ENCODE measurements at places on chromosomes 16 and 17. TPM values are rescaled to one million over a fixed set of nuclear protein-coding genes. Genes with fewer than 3 reads are reported as not detected.

GRCh38 chr17:68418876-68419275, 38.4 kb downstream of the WIPI1 start:
- no peak overlapping the region for H3K4me3 ChIP-seq
- H3K27ac ChIP-seq = no peak overlapping the region
- no peak for DNase-seq
- no peaks in the 10 kb centered on the region for H3K27me3 ChIP-seq

- no peak overlapping the region for H3K27ac ChIP-seq
- H3K4me3 ChIP-seq = no peak overlapping the region
- peaks cover 18% of the 10 kb centered on the region for H3K27me3 ChIP-seq
- peaks cover under 1% of the 10 kb centered on the region for H3K4me1 ChIP-seq
Observed at GRCh38 chr16:15829460-15829859, 27.4 kb downstream of the MYH11 start.

DNA sequence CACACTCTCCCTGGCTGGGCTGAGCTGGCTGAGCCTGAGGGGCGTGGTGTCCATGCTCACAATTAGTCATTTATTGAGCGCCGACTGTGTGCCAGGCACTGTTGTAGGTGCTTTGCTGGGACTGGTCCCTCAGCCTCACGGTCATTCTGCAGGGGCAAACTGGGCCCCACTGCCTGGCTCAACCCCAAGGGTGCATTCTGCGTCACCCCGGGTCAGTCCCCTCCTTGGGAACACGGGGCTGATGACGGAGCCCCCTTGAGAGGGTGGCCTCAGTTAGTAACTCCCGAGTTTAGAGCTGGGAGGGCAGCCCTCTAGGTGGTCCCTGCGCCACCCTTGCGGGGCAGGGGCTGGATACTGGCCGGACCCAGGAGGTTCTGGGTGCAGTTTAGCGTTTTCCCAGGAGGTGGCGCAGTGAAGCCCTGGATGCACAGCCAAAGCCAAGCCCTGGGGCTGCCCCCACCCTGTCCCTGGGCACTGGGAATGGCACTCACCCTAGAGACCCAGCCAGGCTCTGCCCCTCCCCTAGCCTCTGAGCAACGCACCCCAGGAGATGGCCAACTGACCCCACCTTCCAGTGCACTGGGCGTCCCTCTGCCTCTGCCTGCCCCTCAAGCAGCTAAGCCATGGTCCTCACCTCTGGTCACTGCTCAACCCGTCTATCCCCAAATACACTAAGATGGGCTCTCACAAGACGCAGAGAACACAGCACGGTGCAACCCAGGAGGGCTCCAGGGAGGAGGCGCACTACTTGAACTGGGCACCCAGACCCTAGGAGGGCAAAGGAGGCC, 243.2 kb upstream of the GSE1 start:
- no peak overlapping the region for H3K4me3 ChIP-seq
- no peak overlapping the region for H3K27ac ChIP-seq
- H3K4me1 ChIP-seq = peaks cover 11% of the 10 kb centered on the region
- DNase-seq = peak; percentile 58
- no peaks in the 10 kb centered on the region for H3K36me3 ChIP-seq
- no peaks in the 10 kb centered on the region for H3K27me3 ChIP-seq

DNA sequence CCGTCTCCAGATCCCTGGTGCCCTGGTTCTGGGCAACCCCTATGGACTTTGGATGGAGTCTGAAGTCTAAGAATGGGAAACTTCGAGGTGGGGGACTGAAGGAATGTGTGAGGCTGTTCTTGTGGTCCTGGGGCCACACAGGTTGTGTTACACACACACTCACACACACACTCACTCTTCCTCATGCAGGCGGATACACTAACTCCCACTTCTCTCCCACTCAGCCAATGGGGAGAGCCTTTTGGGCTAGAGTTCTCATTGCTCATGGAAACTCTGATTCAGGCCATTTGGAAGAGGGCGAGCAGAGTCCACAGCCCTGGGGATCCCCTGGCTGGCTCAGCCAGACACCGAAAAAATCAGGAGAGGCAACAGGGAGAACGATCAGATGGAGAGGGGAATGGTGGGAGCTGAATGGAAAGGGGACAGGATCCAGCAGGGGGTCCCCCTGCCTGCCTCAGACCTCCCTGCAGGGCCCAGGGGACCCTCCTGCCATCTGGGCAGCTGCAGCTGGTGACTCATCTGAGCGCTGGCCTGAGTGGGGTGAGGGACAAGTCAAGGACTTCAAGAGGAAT, 9.1 kb downstream of the IGFBP4 start:
- H3K4me1 ChIP-seq = peaks cover 19% of the 10 kb centered on the region
- H3K36me3 ChIP-seq = no peaks in the 10 kb centered on the region
- H3K27ac ChIP-seq = no peak overlapping the region
- no peak overlapping the region for H3K4me3 ChIP-seq
- H3K27me3 ChIP-seq = peaks cover 7% of the 10 kb centered on the region

DNA sequence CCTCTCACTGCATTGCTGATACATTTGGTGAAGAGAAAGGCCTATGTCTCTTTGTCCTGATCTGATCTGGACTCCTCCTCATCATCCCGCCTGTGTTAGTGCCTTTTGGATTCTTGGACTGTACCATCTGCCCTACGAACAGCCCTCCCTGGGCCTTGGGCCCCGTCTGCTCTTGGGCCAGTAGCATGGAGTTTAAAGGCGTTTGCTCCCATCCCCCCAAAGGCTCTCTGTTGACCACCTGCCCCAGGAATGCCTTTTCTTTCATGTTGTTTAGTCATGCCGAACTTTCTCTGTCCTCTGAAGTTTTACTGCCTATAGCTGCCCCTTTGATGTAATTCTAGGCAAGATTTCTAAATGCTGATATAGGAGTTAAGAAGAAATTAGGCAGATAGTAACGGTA, 30.9 kb upstream of the MEAK7 start:
- H3K27ac ChIP-seq = no peak overlapping the region
- no peak overlapping the region for H3K4me3 ChIP-seq
- H3K4me1 ChIP-seq = peaks cover 23% of the 10 kb centered on the region
- no peaks in the 10 kb centered on the region for H3K27me3 ChIP-seq

DNA sequence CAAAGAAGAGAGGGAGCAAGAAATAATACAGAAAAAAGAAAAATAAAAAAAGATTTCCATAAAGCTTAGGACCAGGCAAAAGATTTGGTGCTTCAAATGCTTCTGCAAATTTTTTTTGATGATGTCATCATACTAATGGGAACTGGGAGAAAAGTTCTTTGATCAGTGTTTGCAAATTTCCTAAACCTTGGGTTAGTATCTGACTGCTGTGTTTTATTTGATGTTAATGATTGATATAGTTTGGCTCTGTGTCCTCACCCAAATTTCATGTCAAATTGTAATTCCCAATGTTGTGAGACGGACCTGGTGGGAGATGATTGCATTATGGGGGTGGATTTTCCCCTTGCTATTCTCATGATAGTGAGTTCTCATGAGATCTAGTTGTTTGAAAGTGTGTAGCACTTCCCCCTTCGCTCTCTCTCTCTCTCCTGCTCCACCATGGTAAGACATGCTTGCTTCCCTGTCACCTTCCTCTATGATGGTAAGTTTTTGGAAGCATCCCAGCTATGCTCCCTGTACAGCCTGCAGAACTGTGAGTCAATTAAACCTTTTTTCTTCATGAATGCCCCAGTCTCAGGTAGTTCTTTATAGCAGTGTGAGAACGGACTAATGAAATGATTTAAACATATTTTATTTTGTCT, 72.6 kb downstream of the TMEM100 start:
- no peaks in the 10 kb centered on the region for H3K36me3 ChIP-seq
- no peak overlapping the region for H3K4me3 ChIP-seq
- H3K4me1 ChIP-seq = no peaks in the 10 kb centered on the region
- no peak overlapping the region for H3K27ac ChIP-seq
- peaks cover 30% of the 10 kb centered on the region for H3K27me3 ChIP-seq
- no peak for DNase-seq

DNA sequence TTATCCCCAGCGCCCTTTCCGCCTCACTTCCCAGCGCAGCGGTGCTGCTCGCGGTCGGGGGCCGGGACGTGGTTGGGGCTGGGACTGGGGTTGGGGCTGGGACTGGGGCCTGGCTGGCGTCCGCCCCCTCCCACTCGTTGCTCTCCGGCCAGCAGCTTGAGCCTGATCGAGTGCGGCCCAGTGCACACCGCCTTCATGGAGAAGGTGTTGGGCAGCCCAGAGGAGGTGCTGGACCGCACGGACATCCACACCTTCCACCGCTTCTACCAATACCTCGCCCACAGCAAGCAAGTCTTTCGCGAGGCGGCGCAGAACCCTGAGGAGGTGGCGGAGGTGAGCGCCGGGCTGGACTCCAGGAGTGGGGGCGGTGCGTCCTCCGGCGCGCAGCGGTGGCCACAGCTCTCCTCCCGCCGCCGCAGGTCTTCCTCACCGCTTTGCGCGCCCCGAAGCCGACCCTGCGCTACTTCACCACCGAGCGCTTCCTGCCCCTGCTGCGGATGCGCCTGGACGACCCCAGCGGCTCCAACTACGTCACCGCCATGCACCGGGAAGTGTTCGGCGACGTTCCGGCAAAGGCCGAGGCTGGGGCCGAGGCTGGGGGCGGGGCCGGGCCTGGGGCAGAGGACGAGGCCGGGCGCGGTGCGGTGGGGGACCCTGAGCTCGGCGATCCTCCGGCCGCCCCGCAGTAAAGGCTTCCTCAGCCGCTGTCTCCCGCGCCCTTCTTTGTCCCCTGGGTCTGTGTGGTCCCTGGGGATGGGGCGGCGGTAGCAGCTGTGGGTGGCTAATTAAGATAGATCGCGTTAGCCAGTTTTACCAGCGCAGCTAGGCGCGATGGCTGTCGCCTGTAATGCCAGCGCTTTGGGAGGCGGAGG, 1.8 kb downstream of the HSD17B1 start:
- peaks cover 21% of the 10 kb centered on the region for H3K4me1 ChIP-seq
- peak overlapping the region; percentile 85 for H3K4me3 ChIP-seq
- peak overlapping the region; percentile 92 for H3K27ac ChIP-seq
- H3K27me3 ChIP-seq = no peaks in the 10 kb centered on the region

DNA sequence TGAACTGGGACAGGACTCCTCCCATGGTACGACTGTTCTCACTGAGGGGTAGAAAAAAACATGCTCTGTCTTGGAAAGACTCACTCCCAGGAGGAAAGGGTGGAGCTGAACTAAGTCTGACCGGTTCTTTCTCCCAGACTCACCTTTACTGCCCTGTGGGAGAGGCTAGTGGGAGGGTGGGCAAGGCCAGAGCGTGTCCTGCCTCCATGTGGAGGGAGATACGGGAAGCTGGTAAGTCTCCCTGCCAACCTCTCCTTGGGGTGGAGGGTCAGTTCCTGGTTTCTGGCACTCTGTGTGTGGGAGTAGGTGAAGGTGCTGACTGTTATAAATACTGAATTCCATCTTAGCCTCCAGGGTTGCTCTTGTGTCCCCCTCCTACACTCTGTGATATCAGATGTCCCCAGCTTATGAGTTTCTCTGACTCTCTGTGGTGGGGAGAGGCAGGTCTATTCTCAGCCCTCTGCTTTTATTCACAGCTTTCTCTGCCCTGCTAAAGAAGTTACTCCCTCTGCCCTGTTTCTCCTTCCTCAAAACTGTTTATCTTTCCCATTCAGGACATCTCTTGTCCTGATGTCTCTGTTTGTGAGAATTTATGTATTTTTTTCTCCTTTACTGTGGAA, 26.9 kb upstream of the FAM20A start:
- no peak overlapping the region for H3K27ac ChIP-seq
- no peaks in the 10 kb centered on the region for H3K36me3 ChIP-seq
- no peak overlapping the region for H3K4me3 ChIP-seq
- no peaks in the 10 kb centered on the region for H3K4me1 ChIP-seq

GRCh38 chr17:45341533-45342158, 24.8 kb upstream of the MAP3K14 start:
- no peak for DNase-seq
- H3K27me3 ChIP-seq = peaks cover 3% of the 10 kb centered on the region
- H3K4me1 ChIP-seq = no peaks in the 10 kb centered on the region
- no peaks in the 10 kb centered on the region for H3K36me3 ChIP-seq

- peak overlapping the region; percentile 66 for H3K4me3 ChIP-seq
- peaks cover 23% of the 10 kb centered on the region for H3K4me1 ChIP-seq
- peaks cover 14% of the 10 kb centered on the region for H3K27me3 ChIP-seq
- DNase-seq = no peak
- H3K27ac ChIP-seq = no peak overlapping the region
- H3K36me3 ChIP-seq = peaks cover 8% of the 10 kb centered on the region
Observed at GRCh38 chr16:66409156-66409555, 17.9 kb upstream of the BEAN1 start.

DNA sequence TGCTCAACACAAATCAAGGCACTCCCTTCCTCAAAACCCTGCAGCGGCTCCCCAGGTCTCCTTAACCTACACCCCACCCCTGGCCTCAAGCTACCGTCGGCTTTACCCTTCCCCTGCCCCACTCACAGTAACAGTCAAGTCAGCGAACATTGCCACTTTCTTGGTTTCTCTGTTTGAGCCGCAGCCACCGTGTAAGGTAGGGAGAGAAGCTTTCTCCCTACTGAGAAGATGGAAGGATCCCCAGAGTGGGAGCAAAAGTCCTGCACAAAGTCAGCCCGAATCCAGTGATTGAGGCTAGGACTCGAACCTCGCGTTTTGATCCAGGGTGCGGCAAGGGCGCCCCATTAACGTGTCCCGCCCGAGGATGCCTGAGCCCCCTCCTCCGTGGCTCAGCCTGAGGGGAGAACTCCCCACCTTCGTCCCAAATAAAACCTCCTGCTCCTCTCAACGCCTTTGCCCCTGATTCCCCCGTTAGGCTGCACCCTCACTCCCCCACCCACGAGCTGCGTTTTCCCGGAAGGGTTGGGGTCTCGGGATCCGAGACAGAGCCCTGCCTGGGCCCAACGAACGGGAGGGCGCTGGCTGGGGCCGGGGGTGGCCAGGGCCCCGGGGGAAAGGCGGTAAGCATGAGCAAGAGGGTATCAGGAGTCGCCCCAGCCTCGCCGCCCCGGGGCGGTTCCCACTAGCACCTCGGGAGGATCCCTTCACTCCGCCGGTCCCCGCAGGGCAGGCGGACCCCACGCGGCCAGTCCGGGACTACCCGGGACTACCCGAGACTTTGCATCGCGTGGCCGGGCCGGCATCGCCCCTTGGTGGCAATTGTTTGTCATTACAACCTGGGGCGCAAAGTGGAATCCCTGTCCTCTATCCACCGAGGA, 9.9 kb upstream of the NAGS start:
- H3K4me1 ChIP-seq = no peaks in the 10 kb centered on the region
- peaks cover 26% of the 10 kb centered on the region for H3K27me3 ChIP-seq
- peak; percentile 75 for DNase-seq
- no peak overlapping the region for H3K27ac ChIP-seq
- H3K36me3 ChIP-seq = no peaks in the 10 kb centered on the region
- H3K4me3 ChIP-seq = no peak overlapping the region

GRCh38 chr16:15770512-15770911, 86.3 kb downstream of the MYH11 start:
- H3K4me3 ChIP-seq = no peak overlapping the region
- H3K27ac ChIP-seq = no peak overlapping the region
- H3K4me1 ChIP-seq = peaks cover 2% of the 10 kb centered on the region

GRCh38 chr17:19331543-19332245, 30.8 kb downstream of the B9D1 start:
- no peak overlapping the region for H3K27ac ChIP-seq
- DNase-seq = no peak
- H3K4me3 ChIP-seq = no peak overlapping the region
- no peaks in the 10 kb centered on the region for H3K27me3 ChIP-seq

The PRSS21 gene
- total RNA-seq = 6.0 TPM

The SKA2 gene
- total RNA-seq = 78.0 TPM

The CORO1A gene
- total RNA-seq = 1,875 TPM

The PRAC1 gene
- total RNA-seq = not detected
